ENCODE measurements at places on chromosomes 5 and 9. TPM values are rescaled to one million over a fixed set of nuclear protein-coding genes. Genes with fewer than 3 reads are reported as not detected.

RNF183 gene
- not detected for total RNA-seq

QSOX2 gene
- 10.3 TPM for total RNA-seq

NANS gene
- total RNA-seq: 102 TPM

GNA14 gene
- 0.57 TPM for total RNA-seq

NPR2 gene
- 22.6 TPM for total RNA-seq

Data from smooth muscle cell of bladder (primary cell).